G401 (cell line): ENCODE measurements at places on chromosomes 13 and 19. TPM values are rescaled to one million over a fixed set of nuclear protein-coding genes. Genes with fewer than 3 reads are reported as not detected.

GRCh38 chr13:64849196-64849595 is 2380.9 kb downstream of the PCDH9 start:
- no peak for DNase-seq

DNA sequence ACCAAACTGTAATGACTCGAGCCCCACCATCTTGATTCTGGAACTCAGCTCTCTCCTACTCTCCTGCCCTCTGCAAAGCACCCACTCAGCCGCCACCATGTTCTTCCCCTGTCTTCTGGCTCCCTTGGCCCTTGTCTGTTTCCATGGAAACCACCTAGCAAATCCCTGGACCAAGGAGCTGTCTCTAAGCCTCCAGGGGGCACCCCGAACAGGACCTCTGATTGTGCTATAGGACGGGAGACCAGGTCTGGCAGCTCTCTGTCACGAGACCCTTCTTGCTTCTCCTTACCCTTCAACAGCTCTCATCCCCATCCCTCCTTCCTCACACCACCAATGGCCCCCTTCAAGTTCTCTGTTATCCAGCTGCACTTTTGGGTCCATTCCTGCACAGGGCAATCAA is 277.7 kb upstream of the ZNF507 start:
- no peak for DNase-seq

DNA sequence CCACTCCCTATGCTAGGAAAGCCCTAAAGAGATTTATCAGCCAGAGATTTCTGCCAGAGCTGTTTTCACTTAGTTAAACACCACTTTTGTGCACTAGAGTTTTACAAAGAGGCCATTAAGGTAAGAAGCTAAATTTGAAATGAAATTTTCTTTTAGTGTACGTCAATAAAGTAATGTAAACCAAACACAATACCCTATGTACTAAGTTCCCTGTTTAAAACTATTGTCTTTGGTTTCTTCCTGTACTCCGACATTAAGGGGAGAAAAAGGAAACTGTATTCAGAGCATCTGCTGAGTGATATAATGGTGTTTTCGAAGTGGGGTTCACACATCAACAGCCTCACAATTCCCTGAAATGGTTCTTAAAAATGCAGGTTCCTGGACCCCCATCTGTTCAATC is 40.7 kb upstream of the STARD13 start:
- no peak for DNase-seq

GRCh38 chr13:71964491-71965100 is 97.6 kb upstream of the DACH1 start:
- DNase-seq: no peak

- DNase-seq: no peak
Observed at GRCh38 chr19:38900202-38900629, 447 bp downstream of the NFKBIB start.

DNA sequence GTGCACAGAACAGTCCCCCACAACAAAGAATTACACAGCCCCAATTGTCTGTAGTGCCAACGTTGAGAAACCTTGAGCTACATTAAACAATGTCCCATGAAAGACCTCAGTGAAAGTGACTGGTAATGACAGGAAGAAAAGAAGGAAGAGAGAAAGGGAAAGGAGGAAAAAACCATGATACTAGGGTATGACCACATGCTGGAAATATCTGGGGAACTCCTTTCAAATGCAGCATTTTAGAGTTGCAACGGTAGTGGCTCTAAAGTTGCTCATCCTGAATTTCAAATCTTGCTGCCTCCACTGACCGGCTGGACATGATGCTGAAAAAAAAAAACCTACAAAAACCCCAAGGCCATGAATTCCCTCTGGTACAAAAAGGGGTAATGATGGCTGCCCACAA is 26.5 kb downstream of the FPR3 start:
- no peak for DNase-seq

- DNase-seq: peak; percentile 88
Observed at GRCh38 chr19:19461671-19462622, 53.4 kb downstream of the TSSK6 start.

DNA sequence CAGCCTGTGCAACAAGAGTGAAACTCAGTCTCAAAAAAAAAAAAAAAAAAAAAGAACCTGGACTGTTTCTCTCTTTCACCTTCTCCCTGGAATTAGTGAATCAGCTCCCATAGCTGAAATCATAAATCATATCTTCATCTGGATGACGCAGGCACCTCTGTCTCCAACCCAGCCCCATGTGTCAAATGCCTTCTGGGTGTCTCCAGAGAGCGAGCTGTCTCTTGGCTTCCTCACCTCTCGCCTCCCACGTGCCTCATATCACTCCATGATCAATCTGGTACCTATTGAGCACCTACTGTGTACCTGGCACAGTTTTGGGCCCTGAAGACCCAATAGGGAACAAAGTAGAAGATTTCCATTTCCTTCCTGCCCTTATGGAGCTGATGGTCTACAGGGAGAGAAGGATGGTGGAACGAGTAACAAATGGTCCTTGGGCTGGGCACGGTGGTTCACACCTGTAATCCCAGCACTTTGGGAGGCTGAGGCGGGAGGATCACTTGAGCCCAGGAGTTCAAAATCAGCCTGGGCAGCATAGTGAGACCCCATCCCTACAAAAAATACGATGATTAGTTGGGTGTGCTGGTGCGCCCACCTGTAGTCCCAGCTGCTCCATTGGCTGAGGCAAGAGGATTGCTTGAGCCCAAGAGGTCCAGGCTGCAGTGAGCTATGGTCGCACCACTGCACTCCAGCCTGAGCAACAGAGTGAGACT is 2.5 kb downstream of the HSD11B1L start:
- no peak for DNase-seq

GRCh38 chr19:22608441-22608840 is 25.7 kb upstream of the ZNF492 start:
- no peak for DNase-seq

DNA sequence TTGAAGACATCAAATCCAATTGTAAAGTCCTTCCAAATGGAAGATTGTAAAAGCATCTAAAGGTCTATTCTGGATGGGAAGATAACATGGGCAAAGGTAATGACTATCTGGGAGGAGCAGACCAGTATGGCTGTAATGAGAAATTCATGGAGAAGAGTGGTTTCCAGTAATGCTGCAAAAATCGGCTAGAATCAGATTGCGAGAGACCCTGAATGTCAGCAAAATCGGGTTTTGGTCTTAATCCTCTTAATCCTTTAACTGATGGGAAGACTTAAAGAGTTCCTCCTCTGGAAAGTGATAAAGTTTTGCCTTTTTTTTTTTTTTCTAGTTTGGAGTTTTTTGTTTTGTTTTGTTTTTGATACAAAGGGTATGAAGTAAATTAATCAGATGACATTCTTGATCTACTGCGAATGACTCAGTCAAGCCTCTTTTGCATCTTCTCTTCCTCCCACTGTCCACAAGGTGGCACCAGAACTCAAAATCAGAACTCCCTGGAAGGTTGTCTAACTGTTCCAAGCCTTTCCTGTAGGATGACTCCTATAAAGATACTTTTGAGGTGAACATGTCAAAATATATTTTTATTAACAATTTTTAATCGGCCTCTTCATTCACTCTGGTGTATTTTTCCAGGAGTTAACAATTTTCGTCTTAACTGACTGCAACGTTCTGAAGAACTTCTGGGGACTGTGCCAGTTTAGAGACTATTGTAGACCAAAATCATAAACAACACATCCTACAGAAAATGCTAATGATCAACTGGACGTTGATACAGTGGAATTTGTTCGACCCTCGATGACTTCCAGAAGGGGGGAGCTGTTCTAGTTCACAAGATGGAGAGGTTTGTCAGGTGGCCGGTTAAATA is 213.3 kb upstream of the MIR17HG start:
- peak; percentile 51 for DNase-seq

KLK4 gene
- total RNA-seq: not detected in 2 replicates

XAB2 gene
- 68.4 and 87.3 TPM in 2 replicates for total RNA-seq

METTL21C gene
- not detected in 2 replicates for total RNA-seq

TSKS gene
- 0.49 TPM in 1 of 2 replicates, not detected in the other for total RNA-seq

NANOS3 gene
- 3.0 and 6.3 TPM in 2 replicates for total RNA-seq
